ENCODE measurements at places on chromosomes 4 and X.
A peak's percentile ranks its signal among the peaks of the same experiment; 100 is the strongest.

- no peak for DNase-seq
Observed at GRCh38 chrX:97846718-97847237, 963.1 kb downstream of the RPA4 start.

GRCh38 chr4:152359208-152360044 lies 176.5 kb downstream of the FBXW7 start:
- DNase-seq = no peak

DNA sequence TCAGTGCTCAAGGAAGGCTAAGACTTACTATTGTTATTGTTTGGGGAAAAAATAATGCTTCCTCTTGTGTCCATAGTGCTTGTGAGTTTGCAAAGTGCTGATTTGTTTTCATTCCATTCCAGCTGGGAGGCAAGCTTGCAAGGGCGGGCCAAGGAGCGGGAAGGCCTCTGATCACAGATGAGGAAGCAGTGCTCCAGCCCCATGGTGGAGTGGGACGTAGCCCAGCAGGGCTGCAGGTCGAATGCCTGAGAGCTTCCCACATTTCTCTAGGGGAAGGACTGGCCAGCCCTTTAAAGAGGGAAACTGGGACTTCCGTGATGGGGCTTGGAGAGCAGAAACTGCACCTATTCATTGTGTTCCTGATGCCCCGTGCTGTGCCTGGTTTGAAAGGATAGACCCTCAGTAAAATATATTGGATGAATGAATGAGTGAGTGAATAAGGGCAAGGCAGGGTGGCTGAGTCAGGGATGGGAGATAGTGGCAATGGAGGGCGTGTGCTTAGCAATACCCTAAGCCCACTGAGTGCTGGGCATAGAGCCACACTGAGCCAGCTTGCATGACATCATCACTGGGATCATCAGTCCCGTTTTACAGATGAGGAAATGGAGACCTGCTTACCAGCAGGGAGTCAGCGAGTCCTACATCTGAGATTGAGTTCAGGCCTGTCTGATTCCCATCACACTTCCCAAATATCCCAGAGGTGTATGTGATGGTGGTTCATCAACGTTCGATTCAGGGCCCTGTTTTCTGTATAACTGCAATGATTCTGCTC lies 17.9 kb upstream of the NSG1 start:
- DNase-seq = no peak

GRCh38 chr4:83074086-83074704 lies 39.2 kb downstream of the COPS4 start:
- no peak for DNase-seq

DNA sequence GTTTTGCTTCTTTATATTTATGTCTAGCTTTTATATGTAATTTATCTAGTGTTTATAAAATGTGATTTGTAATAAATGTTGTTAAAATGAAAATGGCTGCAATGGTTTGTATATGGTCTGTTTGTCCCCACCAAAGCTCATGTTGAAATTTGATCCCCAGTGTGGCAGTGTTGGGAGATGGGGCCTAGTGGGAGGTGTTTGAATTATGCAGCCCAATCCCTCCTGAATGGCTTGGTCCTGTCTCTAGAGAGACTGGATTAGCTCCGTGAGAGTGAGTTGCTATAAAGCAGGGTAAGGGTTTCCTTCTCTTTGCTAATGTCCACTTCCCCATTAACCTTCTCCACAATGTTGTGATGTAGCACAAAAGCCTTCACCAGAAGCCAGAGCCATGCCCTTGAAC lies 30.0 kb upstream of the JADE3 start:
- DNase-seq = no peak

DNA sequence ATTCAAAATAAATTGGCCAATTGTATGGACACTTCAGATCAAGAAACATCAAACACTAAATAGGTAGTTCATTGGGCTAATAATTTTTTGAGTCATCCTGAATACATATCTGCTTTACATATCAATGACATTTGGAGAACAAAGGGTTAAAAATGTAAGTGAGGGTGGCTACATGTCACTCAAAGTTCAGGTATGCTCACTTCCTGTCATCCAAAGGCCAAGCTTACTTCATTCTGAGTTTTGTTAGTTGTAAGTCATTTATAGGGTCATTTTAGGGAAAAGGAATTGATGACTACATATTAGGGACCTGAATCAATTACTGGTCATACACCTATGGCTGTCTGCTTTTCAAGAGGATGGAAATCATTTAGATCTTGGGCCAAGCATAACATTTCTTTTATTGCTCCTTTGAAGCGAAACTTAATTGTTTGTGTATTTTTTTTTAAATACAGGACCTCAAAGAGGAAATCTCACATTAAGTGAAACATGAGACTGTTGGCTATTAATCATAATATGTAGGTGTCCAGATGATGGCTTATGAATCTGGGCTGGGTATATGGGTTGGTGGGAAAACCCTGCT lies 119.2 kb upstream of the LEF1 start:
- no peak for DNase-seq

GRCh38 chrX:102651242-102652011 lies at the start of gene GPRASP1:
Gene GPRASP1, plus strand, starts transcription at chrX:102651483. Its CDS starts 2,431 bp downstream, at chrX:102653914.
- peak; percentile 77 for DNase-seq

- no peak for DNase-seq
Observed at GRCh38 chrX:8971116-8971515, 62.8 kb downstream of the FAM9B start.
